Naive thymus-derived CD4-positive, alpha-beta T cell (primary cell): ENCODE measurements at places on chromosomes 6 and 20. TPM values are rescaled to one million over a fixed set of nuclear protein-coding genes. Genes with fewer than 3 reads are reported as not detected.
A peak's percentile ranks its signal among the peaks of the same experiment; 100 is the strongest.

C20orf204 gene
- 16.7 TPM for total RNA-seq

DNA sequence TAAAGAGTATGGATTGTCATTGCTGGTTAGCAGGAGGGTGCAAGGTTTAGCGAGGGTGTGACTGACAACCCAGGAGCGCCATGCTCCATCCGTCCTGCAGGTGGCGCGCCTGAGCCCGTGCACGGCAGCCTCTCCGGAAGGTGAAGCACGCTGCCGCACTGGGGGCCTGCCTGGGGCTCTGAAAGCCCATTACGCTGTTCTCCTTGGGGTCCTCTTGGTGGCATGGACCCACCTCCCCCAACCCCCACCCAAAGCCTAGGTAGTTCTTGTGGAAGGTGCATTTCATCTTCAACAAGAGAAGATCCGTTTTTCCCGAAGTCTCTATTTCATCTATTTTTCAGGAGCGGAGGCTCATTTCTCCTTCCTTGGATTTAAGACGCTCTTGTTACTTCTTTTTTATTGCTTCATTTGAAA lies 197.4 kb upstream of the KCNG1 start:
- DNase-seq: peak; percentile 67

GRCh38 chr6:99349171-99350141 lies at the start of gene FAXC:
Gene FAXC, minus strand, starts transcription at chr6:99349674. Its CDS starts 302 bp downstream, at chr6:99349372.
- DNase-seq: no peak

DNA sequence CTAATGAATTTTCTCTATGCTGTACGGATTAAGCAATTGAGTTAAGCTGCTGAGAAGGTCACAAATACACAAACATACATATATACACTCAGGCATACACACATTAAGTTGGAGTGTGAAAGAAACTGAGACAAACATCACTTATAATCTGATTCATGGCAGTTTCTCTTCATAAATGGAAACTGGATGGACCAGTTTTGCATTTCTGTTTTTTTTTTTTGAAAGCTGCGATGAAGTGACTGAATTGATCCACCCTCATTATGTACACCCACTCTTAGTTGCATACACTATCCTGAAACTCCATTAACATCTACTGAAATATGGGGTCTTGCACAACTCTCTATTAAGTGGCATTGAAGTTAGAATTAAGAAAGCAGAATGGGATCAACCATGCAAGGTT lies 32.9 kb upstream of the TENT5A start:
- no peak for DNase-seq

DNA sequence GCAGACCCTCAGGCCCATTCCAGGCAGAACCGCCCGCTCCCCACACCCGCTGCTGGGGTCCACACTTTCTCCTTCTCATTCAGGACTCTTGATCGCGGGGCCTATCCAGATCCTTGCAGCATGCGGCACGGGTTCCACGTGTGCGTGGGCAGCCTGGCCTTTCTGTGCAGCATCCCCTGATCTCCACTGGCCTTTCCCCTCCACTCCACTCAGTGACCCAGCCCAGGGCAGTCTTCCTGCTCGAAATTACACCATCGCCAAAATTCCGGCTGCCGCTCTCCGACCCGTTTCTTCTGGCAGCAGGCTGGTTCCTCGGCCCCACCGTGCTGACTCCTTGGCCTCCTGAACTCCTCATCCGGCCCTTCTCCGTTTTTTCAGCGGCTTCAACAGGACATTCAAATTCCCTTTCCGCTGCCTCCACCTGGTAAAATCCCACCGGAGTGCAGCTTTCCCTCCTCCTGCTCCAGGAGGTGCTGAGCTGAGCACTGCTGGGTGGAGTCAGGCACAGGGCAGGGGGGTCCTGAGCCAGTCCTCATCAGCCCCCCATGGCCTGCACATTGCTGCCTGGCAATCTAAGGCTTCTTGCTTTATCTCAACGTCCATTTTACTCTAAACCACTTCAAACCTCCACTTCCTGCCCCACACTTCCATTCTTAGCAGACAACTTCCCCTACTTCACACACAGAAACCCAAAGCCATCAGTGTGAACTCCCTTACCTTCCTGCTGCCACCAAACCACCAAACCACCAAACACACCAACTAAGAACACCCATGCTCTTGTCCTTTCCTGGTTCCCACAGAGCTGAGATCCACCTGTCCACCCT lies 9.0 kb downstream of the SFT2D1 start:
- peak; percentile 46 for DNase-seq

- no peak for DNase-seq
Observed at GRCh38 chr6:156699017-156699421, 78.2 kb upstream of the ARID1B start.

DNA sequence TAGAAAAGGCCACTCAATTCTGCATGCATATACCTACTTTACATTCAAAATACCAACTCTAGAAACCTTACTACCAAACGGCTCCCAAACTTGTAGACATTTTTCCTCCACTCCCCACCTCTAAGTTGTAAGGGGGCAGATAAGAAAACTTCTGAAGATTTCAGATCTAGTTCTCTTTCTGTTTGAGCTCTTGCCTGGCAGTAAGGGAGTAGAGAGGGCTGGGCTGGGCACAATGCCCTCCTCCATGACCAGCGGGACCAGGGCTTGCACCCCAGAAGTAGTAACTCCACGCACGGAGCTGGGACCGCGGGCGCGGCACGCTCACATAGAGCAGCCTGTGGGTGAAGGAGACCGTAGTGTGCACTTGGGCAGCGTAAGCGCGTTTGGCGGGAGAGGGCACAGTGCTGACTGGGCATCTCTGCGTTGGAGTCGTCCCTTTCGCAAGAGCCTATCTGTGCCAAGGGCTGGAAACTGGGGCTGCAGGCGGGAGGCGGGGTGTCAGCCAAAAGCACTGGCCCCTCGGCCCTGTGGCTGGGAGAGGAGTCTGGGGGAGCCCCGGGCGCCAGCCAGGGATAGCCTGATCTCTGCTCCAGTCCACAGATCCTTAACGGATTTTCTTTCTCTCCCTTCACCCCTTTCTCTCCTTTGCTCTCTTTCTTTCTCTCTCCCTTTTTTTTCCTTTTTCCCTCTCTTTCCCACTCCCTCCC lies 32.4 kb downstream of the PHACTR1 start:
- DNase-seq: no peak

DNA sequence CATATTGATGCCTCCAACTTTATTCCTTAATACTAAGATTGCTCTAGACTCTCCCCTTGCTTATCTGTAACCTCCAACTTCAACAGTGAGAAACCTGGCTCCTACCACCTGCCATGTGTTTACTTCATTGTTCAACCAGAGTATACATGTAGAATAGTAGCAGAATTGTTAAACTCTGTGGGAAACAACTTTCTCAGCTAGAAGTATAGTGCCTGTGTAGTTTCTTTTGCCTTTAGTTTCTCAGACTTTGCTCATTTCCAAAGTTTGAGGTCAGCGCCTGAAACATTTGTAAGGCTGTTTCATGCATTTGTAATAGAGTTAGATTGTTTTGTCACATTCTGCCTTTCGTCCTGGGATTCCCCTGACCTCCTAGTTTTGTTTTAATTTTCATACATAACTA lies 34.9 kb upstream of the HECA start:
- DNase-seq: no peak

DNA sequence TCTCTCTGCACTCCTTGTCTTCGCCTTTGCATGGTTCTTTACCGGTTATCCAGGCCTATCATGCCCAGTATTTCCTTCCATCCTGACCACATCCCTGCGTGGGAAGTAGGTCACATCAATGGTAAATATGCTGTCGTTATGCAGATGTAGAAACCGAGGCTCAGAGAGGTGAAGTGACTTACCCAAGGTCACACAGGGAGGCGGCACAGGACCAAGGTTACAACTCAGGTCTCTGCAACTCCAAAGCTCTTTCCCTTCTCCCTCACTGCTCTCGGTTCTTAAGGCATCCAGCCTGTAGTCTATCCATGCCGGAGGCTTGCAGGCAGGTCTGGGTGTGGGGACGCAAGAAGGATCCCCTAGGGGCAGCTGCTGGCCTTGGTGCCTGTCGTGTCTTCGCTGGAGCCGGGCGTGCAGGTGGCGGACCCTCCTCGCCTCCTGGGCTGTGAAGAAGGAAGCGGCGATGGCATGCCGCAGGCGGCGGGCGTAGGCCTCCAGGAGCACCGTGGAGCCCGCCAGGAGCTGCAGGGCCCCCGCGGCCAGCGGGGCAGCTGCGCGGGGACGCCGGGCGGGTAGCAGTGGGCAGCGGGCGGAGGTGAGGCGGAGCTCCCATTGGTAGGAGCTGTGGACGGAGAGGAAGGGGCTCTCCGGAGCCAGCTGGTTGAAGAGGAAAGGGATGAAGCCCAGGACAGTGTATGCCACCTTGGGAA lies 9.1 kb downstream of the OCSTAMP start:
- no peak for DNase-seq

DNA sequence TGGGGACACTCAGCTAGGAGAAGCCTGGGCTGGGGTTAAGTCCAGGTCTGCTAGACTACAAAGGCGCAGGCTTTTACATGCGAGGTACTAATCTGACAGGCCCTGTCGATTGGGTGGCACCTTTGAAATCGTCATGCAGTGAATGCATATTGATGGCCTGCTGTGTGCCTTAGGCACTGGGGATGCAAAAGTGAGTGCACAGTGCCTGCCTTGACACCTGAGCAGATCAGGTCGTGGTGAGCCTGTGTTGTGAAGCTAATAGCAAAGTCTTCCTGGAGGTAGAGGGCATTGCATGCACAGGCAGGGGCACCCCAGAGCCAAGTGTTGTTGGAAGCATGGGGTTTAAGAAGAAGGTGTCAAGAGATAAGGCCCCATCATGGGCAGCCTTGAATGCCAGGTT lies 16.9 kb downstream of the LRRC1 start:
- DNase-seq: no peak

- no peak for DNase-seq
Observed at GRCh38 chr6:110613356-110613755, 136.9 kb upstream of the SLC22A16 start.

DNA sequence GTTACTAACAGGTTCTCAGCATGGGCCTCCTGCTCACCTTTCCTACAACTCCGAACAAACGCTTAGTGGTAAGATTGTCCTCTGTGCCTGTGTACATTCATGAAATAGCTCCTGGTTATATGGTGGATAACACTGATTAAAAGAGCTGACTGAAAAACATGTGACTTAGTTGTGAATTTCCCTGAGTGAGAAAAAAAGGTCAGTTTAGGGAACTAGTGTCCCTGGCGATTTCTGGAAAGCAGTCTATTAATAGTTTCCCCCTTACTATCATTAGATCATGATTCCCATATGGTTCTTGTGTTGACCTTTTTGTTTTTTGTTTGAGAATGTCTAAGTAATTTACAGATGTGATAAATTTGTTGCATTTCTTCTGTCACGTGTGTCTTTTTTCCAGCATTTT lies 15.6 kb downstream of the SNRPC start:
- no peak for DNase-seq

DNA sequence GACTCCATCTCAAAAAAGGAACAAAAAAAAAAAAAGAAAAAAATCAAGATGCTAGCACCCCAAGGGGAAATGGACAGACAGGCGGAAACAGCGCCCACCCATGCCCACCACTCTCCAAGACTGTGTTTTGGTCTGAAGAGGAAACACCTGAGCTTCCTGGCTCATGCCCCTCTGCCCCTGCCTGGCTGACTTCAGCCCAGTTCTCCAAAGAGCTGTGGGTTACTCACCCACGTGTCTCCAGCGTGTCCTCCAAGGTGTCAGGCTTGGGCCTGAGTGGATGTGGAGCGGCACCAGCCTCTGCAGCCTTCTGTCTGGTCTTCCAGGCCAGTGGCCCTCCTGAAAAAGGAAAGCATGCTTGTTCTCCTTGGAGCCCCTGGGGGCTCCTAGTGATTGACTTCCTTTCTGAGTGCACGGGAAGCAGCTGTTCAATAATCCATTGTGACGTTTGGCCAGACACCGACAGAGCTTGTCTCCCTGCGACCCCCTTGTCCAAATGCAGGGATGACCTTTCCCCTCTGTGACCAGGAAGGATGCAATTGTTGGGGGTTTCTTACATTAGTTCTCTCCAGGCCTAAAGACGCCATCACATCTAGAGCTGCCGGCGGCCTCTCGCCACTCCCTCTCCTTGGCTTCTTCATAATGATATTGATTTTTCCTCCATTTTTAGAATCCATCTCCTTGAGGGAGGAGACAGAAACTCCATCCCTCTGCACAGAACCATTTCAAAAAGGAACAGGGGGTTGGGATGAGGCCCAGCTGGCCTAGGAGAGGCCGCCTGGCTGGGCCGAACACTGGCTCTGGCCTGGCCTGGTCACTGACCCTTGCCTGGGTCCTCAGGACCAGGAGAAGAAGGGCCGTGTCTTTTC lies 58.4 kb downstream of the ADNP start:
- no peak for DNase-seq

SNAI1 gene
- total RNA-seq: 0.22 TPM

GRCh38 chr6:167130008-167130677 lies 7.2 kb downstream of the CCR6 start:
- DNase-seq: no peak

GRCh38 chr6:78530208-78530607 lies 337.1 kb upstream of the IRAK1BP1 start:
- no peak for DNase-seq

GRCh38 chr6:3751077-3751729 lies at the start of gene PXDC1:
Gene PXDC1, minus strand, starts transcription at chr6:3751713. Its CDS starts 182 bp downstream, at chr6:3751531.
- peak; percentile 40 for DNase-seq

DNA sequence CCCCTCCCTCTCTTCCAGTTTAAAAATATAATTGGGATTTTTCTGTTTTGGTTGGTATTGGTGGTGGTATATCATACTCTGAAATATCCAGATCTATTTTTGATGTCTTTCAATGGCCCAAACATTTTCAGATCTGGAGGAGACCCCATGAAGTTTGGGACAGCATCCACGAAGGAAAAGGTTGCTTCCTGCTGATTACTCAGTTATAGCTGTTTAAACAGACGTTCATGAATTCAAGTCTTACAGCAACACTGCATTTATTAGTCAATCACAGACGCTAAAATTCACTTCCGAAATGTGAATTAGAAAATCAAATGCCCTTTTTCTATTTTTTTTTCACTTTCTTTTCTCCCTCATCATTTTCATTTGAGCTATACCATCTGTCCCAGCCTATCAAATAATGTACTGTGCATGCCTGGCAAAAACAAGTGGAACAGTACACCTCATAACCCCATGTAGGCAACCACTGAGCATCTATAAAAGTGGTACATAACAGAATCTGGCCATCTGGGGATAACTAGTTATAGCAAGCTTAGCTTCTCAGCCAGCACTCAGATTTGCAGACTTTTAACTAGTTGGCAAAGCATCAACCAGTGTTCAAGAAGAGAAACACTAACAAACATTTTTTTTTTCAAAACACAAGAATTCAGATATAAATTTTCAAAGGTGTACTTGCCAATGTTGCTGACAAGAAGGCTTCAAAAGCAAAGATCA lies 124.5 kb downstream of the HIVEP2 start:
- DNase-seq: peak; percentile 54

DNA sequence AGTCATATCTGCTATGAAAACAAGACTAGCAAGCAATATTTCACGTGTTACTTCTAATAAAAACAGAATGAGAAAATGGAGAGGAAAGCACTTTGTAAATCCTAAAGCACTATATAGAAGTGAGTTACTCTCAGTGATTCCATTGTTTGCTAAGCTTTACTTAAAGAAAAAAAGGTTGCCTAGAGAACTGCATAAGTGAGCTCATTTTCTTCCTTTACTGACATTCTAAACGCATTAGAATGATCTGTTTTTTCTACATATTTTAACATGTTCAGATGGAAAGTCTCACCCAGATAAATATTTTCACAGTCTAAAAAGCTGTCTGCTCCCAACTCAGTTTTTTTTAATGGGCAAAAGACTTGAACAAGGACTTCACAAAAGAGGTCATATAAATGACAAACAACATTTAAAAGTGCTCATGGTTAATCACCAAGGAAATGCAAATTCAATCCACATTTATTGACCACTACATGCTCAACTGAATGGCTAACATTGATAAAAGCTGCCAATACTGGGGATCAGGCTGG lies 52.9 kb upstream of the AKAP12 start:
- no peak for DNase-seq

FNDC11 gene
- 0.32 TPM for total RNA-seq
